ENCODE measurements at places on chromosomes 1 and 21.

DNA sequence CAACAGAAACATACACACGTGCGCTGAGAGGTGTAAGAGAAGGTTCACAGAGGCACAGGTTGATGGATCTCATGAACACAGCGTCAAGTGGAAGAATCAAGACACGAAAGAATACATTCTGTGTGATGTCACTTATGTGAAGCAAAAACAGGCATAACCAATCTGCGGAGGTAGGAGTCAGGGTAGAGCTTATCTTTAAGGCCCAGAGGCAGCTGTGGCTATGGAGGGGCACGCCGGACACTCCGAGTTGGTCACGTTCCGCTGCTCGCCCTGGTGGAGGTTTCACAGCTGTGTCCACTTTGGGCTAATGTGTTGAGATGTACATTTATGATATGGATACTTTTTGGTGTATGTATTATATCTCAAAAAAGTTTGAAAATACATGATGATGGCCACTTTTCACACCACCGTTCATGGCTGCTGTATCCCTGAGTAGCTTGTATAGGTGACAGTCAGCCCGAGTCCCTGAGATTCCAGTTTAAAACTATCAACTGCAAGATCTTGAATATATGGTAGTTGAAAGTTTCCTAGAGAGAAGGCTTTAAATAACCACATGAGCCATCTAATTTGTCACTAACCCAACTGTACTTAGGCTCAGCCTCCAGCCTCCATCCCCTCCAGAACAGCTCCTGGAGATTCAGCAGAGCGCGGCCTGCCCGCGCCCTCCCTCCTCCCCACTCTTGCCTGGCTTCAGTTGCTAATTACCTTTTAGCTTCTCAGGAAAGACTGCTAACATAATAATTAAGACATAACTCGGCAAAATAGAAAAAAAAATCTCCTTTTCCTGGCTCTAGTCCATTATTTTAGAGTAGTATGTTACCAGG is 6.7 kb upstream of the ADARB1 start:
- DNase-seq, result no peak

GRCh38 chr1:81192647-81193642 is 607.8 kb upstream of the ADGRL2 start:
- DNase-seq, result no peak

GRCh38 chr1:106406114-106406513 is 650.4 kb upstream of the PRMT6 start:
- DNase-seq, result no peak

- DNase-seq, result no peak
These were observed 18.5 kb upstream of the MTARC1 start for GRCh38 chr1:220768126-220768601.

GRCh38 chr1:20903437-20903836 is 116.3 kb upstream of the HP1BP3 start:
- no peak for DNase-seq

GRCh38 chr1:24105368-24106160 is 6.4 kb downstream of the MYOM3 start:
- DNase-seq, result no peak

DNA sequence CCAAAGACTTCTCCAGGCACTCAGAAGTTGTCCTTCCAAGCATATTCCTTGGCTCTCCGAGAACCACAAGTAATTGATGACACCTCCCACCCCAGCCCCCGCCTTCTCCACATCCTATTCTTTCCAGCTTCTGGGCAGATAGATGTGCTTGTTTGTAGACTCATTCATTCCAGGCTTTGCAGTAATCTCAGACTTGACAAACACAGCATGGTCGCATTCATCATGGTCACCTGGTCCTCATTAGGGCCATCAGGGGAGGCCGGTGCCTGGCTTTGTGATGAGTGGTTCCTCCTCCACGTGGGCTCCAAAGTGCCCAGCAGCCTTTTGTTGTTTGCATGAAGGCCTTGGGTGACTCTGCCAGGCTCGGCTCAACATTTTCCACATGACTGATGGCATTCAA is 28.5 kb upstream of the KCNE2 start:
- DNase-seq, result no peak

DNA sequence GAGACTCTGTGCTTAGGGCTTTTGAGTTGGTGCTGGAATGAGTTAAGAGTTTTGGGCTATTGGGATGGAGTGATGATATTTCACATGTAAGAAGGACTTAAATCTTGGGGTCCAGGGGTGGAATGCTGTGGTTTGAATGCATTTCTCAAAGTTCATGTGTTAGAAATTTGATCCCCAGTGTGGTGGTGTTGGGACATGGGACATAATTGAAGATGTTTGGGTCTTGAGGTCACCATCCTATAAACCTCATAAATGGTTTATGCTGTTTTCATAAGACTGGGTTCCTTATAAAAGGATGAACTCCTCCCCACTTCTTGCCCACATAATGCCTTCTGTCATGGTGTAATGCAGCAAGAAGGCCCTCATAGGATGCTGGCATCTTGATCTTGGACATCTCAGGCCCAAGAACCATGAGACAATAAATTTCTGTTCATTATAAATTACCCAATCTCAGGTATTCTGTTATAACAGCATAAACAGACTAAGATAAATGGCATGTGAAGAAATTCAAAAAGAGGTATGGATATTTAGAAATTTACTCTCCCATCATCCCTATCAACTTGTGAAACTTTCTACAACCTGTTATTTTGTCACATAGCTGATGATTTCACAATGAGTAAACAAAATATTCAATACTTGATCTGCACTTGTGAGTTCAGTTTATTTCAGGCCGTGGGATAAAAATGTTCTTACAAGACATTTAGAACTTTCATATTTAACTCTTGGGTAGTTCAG is 48.0 kb upstream of the NEK7 start:
- no peak for DNase-seq

DNA sequence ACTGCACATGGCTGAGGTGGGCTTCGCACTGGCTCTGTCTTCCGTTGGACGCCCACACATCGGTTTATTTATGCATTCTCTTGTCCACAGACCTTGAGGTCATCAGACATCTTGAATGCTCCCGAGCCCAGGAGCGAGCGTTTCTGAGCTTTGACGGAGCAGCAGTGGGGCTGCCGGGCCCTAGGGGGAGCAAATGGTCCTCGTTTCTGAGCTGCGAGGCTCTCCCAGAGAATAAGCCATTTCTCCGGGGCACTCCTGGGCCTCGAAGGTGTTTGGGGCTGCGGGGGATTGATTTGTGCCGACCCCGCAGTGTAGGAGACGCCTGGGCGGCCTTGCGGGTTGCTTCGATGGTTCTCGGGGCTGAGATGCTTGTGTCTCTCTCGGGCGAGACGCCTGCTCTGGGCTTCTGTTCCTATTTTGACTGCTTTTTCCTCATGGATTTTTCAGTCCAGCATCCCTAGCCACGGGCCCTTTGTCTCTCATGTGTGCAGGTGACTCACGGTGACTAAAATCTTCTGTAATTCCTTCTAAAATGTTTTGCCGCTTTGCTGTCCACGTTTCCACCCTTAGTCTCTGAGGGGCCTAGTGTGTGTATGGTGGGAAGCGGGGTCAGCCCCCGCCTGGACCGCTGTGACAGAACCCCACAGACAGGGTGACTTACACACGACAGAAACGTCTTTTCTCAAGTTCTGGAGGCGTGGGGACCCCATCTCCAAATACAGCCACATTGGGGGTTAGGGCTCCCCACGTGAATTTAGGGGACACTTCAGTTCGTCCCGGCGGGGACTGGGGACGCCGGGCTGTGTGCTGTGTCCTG is 62.1 kb downstream of the FAAP20 start:
- DNase-seq, result no peak

- DNase-seq, result no peak
These were observed 290.4 kb downstream of the OLFM3 start for GRCh38 chr1:101706366-101706765.

DNA sequence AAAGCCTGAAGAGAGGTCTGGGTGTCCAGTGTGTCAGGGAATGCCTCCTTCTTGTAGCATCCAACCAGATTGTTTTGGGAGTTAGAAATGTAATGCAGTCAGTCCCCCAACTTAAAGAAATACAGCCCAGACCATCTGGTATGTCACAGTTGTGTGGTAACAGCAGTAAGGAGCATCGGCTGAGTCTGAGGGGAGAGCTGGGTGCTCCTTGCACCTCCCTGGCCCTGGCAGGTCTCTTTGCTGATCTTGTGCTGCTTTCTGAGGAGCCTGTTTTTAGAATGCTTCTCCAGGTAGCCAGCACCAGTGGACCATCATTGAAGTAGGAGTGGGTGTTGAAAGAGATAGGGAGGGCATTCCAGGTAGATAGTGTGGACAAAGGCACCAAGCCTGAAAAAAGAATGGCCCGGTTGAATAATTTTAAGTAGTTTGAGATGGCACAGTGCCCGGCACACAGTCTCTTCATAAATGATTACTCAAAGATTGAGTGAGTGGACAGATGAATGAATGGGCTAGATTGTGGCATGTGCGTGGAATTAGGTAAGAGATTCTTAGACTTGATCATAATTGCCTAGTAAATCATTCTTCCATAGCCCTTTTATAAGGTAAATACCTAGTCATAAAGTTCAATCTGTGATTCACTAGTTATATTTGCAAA is 46.5 kb downstream of the LAMC1 start:
- DNase-seq, result no peak

- no peak for DNase-seq
These were observed 57.4 kb downstream of the COL6A1 start for GRCh38 chr21:46038871-46039397.

- DNase-seq, result no peak
These were observed 55.4 kb downstream of the LAMC2 start for GRCh38 chr1:183241471-183241870.

DNA sequence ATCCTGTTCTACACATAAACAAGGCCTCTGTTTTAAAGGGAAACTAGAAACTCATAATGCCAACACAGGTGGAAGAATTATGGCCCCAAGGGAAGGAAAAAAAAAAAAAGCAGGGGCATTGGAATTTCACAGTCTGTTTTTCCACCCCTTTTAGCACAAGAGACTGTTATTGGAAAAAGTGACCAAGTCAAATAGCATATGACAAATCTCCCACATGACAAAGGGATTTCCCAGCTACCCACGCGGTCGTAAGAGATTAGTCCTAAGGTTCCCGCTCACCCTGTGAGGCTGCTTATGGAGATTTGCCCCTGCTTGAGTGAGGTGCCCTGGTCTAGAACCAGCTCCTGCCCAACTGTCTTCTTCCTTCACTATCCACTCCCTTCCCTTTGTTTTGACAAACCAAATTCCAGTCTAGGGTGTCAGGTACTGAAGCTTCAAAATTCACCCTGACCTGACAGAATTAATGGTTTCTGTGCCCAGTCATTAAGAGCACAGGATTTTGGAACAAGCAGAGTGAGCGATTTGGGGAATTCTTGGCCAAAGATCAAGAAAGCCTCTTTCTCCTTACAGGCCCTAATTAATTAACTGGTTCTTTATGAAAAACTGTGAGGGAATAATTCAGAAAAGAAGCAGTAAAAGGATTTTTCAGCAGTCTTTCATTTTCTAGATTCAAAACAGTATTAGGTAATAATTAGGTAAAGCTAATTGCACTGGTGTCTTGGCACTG is 107.3 kb downstream of the NMNAT2 start:
- peak; percentile 37 for DNase-seq

GRCh38 chr1:95440511-95440910 is 206.5 kb downstream of the RWDD3 start:
- DNase-seq, result no peak

DNA sequence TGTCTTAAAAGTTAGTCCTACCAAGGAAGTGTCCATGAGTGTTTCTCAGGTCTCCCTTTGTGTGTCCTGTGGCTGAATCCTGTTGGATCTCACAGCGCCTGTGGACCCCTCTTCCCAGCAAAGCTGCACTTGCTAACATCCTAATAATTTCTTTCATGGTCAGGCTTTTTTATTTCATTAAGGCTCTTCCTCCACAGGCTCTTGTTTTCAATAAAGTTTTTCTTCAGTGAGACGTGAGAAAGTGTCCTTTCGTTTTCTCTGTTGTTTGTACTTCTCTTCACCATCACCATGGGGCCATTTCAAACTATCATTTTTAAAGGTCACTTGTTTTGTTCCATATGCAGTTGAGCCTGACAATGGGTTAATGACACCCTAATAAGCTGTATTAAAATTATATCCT is 231.5 kb downstream of the LMO4 start:
- DNase-seq, result no peak

GRCh38 chr1:203202431-203203245 is 16.1 kb upstream of the CHI3L1 start:
- peak; percentile 24 for DNase-seq

- DNase-seq, result no peak
These were observed 12.3 kb downstream of the ERO1B start for GRCh38 chr1:236269439-236269838.

DNA sequence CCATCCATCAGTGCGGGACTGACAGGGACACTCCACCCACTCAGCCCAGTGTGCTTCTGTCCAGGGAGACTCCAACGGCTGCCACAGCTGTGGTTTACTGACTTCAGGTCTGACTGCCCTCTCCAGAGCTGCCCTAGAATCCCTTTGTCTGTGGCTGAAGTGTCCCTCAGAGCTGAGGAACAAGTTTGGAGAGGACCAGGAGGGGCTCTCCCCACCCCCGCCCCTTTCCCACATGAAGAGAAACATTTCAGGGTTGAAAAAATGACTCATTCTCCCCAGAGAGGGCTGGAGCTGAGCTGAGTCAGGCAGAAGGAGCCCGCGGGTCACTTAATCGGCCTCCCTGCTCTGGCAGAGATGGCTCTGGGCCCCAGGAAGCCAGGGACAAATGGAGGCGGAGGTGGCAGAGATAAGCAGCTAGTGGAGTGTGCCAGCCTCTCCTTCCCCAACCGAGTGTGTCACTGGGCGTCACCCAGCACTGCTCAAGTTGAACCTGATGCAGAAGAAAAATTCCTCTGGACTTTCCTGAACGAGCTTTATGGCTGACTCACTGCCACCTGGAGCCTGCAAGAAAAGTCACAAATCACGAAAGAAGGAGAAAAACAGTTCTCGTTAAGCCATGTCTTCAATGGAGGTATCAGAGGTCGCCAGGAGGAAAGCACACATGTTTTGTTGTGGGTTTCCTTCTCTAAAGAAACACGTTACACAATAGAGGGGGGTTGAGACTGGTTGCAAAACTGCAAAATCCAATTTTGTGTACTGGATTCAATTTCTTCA is 34.3 kb upstream of the ECE1 start:
- no peak for DNase-seq

DNA sequence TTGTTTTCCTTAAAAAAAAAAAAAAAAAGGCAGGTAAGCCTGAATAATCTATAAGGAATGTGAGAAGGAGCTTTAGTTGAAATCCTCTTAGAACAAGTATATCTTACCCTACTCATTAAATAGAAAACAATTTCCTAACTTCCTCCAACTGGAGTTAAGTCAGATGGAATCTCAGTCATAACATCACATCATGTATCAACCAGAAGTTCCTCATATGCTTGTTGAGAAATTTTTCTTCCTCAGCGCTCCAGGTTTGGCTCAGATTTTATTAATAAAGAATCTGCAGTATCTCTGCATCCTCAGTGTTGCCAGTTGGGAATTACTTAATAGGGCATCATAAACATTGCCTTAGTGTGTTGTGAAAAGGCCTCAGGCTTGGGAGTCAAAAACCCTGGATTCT is 37.6 kb downstream of the DUSP10 start:
- no peak for DNase-seq

DNA sequence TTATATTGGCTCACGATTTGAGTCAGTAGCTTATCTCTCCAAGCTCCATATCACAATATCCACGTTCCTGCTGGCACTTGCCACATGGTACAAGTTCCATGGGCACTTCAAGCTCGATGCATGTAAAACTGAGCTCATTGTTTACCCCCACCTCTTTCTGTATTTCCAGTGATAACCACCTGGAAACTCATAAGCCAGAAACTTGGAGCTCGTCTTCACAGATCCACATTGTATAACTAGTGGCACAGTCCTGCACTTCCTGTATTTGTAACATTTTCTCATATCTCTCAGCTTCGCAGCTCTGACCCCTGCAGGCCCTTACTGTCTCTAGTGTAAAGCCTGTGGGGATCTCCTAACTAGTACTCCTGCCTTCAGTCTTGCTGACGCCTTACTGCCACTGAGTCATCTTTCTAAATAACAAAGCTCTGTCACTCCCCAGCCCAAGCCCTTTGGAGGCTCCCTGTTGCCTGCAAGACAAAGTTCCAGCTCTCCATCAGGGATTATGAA is 6.5 kb upstream of the C2CD4D start:
- DNase-seq, result no peak

Data from renal pelvis (tissue), 12 donors.